Activated T-cell treated with anti-CD3 and anti-CD28 coated beads, Interleukin-2, amount 50 U/mL, for 4 hours (primary cell): ENCODE measurements at places on chromosomes 2 and 18. TPM values are rescaled to one million over a fixed set of nuclear protein-coding genes. Genes with fewer than 3 reads are reported as not detected.

The CROCC2 gene
- total RNA-seq, result not detected

DNA sequence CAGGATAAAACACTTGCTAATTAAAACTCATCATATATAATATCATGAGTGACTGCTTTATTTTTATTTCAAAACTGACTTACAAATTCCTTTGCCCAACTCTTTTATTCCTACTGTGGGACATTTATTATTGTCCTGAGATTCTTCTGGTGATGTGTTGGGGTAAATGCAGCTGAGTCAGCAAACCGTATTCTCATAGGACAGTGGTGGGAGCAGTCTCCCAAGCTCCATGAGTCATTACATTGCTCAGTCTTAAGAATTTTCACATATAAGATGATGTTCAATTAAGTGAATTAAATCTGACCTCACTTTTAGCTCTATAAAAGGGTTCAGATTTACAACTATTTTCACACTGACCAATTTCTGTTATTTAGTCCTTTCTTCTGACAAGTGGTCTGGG is 1530.7 kb downstream of the LRP1B start:
- no peak for DNase-seq

DNA sequence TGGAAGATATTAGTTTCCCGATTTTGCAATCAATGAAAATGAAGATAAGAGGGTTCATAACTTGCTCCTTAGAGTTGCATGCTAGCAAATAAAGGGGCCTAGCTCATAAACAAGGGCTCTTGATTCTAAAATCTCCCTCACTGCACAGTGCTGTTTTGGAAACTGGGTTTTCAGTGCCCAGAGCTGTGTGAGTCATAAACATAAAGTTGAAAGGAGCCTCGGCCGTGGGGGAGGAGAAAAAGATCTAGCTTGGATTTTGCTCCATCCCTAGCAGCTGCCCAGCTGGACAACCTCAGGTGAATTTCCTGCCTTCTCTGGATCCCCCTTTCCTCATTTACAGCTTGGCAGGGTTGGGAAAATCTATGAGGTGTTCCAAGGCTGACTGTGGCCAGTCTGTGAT is 42.5 kb downstream of the LYPD1 start:
- no peak for DNase-seq

GRCh38 chr18:38321262-38321661 is 755.7 kb upstream of the CELF4 start:
- DNase-seq, result no peak

The SPTBN1 gene
- total RNA-seq, result 27.9 TPM

DNA sequence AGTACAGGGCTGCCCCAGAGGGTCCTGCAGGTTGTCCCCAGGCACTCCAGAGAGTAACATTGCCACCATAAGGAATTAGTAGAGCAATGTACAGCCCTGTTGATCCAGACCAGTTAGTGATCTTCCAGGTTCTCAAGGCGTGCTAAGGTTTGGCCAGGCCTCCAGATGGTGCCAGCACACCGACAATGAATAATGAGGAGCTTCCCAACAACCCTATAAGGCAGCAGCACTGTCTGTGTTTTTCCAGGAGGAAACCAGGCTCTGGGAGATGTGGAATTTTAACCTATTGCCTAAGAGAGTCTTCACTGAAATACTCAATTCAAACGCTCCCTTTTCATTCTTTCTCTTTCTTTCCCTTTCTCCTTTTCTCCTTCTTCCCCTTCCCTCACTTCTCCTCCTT is 122.1 kb downstream of the MGAT5 start:
- no peak for DNase-seq

The UGT1A4 gene
- not detected for total RNA-seq

DNA sequence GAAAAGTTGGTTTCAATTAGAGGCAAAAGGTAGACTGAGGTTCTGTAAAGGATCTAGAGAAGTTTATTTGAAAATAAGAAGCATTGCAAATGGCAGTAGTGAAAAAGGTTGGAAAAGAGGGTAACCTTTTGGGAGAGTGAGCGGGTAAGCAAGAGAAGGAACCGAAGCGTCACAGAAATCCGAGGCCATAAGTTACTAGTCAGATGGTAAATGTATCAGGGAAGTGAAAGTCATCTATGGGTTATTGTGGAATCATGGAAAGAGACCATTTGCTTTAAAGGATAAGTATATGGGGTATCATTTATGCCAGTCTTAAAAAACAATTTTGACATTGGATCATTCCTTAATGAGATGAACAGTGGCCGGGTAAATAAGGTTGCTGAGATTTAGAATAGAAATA is 30.5 kb downstream of the EML4 start:
- no peak for DNase-seq

GRCh38 chr2:47033102-47033880 is 117.7 kb upstream of the MCFD2 start:
- no peak for DNase-seq

DNA sequence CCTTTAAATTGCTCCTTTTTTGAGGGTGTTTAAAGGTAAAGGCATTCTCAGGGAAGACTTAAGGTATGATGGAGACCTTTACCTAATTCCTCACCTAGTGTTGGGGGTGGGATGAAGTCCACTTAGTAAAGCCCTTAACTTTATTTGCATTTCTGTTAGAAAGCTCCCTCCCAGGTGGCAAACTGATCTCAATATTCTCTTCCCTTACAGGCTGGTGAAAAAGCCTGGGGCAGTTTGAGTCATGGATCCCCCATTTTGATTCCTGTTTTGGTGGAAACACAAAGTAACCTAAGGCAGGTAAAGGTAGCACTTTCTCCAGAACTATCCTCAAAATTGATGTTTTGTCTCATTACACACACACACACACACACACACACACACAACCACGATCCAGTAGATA is 33.8 kb upstream of the HNRNPA3 start:
- no peak for DNase-seq
